ENCODE measurements at places on chromosomes 1 and 21.

DNA sequence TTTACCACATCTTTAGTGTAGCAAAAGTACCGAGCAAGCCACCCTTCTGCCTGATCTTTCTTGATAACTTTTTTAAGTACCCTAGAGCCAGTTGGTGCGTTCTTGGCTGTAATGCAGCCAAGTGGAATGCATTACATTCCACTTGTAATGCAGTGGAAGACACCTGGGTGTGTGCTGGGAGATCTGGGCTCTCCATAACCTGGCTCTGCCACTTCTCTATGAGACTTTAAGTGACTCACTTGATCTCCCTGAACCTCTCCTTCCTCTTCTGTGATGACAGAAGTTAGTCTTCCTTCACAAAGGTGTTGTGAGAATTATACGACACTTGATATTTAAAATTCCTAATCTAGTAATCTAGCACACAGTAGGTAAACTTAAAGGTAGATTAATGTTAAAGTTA lies 35.3 kb upstream of the NFIA start:
- DNase-seq: no peak

GRCh38 chr1:211280910-211281309 lies 21.7 kb downstream of the RCOR3 start:
- DNase-seq: no peak

DNA sequence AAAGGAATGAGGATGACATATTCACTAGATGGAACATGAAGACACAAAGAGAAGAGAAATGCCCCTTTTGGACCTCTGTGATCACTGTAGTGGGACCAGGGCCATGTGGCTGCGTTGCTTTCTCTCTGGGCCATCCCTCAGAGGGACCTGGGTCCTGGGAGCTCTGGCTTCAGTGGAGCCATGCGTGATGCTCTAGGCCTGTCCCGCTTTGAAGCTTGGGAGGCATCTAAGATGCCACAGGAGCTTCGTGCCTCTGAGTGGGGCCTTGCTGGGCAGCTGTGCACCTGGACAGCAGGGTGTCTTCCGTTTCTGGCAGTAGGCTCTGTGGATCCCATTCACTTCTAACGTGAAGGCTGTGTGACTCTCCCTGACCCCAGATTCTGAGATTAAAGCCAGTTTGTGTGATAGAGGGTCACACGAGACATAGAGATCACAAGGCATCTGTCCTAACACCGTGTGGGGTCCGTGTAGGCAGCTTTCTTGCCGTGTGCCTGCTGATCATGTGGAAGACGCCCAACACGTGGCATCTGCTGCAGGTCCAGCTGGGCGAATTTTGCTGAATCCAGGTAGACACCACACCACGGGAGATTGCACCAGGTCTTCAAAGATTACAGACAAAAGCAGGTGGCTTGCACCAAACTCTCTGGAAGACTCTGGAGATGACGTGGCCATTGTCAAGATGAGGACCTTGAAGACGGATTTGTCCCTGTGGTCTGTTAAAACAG lies 17.2 kb upstream of the PRSS38 start:
- no peak for DNase-seq

- no peak for DNase-seq
Observed at GRCh38 chr1:172277275-172277674, 143.2 kb upstream of the C1orf105 start.

DNA sequence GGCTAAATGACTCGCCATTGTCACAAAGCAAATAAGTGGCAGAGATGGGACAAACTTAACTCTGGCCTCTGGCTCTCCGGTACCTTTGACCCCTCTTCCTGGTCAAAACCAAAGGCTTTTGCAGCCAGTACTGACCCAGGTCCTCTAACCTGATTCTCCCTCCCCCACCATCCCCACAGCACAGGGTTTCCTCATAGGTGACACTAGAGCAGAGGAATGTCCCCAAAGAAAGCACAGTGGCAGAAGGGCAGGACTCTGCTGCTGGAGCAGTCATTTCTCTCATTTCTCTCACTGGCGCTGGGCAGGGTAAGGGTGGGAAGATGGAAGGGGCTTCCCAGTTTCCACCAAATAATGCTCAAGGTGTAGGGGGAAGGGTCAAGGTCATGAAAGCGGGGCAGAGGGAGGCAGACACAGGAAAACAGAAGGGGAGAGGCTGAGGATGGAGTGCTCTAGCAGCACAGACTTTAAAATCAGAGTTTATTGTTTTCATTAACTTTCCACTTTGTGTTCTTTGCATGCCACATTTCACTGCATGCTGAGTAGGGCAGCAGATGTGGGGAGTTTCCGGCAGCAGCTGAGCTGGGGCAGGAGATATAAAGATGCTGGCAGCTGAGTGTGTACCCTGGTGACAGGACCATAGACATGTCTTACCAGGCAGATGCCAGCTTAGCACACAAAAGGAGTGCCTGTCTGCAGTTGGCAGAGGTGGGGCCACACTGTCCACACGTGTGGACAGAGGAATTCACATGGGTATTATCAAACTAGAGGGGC lies 80.5 kb downstream of the FAM78B start:
- DNase-seq: no peak

- no peak for DNase-seq
Observed at GRCh38 chr1:163528710-163529348, 207.1 kb downstream of the NUF2 start.

DNA sequence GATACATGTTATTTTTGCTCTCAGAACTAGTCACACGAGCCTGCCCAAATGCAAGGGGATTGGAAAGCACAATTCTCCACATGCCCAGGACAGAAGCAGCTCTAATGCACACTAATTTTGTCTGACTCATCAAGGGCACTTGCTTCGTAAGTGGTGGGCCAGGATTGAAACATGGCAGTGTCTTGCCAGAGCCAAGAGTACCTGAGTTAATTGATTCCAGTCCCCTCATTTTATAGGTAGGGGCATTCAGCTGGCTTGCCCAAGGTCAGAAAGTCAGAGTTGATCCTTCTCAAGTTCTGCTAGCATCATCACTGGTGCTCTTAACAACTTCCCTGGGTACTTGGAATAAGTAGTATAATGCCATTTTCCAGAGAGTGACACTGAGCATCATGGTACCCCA lies 356.1 kb downstream of the ZNF326 start:
- DNase-seq: no peak

DNA sequence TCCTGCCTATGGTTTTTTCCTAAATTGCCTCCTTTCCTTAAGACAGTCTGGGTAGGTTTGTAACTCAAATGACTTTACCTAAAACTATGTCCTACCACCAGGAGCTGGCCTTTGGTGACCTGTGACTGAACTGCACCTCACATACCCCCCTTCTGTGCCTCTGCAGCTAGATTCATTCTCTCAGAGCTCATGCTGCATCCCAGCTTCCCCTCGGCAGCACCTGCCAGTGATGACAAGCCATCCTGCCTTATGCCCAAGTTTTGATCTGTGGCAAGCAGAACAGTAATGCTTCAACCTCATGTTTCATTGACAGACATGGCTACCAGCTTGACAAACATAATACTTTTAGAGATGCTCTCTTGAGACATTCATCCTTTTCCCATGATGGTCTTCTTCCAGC lies 141.9 kb downstream of the TSEN15 start:
- DNase-seq: no peak

GRCh38 chr1:180854456-180854855 lies 58.2 kb upstream of the KIAA1614 start:
- no peak for DNase-seq

GRCh38 chr21:25863031-25863430 lies 128.3 kb downstream of the GABPA start:
- no peak for DNase-seq

- no peak for DNase-seq
Observed at GRCh38 chr1:23591460-23592208, 32.3 kb upstream of the ID3 start.

- DNase-seq: no peak
Observed at GRCh38 chr1:6212193-6212959, 6.5 kb downstream of the RNF207 start.

GRCh38 chr1:235724730-235725129 lies 75.1 kb upstream of the GNG4 start:
- no peak for DNase-seq

DNA sequence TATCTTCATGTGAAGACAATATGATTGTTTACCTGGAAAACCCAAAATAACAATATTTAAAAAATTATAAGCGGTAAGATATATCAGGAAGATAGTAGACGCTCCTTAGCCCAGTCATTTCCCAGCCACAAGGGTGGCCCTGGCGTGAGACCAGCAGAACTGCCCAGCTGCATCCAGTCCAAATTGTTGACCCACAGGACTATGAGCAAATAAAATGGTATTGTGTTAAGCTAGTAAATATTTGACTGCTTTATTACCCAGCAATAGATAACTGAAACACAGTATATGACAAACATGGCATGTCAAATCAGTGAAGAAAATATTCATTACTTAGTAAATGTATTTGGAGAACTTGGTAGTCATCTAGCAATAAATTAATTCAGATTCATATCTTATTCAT lies 294.3 kb upstream of the SPAG17 start:
- no peak for DNase-seq

GRCh38 chr1:48560116-48560515 lies 88.1 kb upstream of the SPATA6 start:
- no peak for DNase-seq

- DNase-seq: no peak
Observed at GRCh38 chr1:44249543-44249942, 36.3 kb downstream of the DMAP1 start.

GRCh38 chr1:40256401-40257084 lies 1.5 kb upstream of the ZMPSTE24 start:
- DNase-seq: no peak

GRCh38 chr1:178931858-178932551 lies 61.1 kb upstream of the ANGPTL1 start:
- no peak for DNase-seq

DNA sequence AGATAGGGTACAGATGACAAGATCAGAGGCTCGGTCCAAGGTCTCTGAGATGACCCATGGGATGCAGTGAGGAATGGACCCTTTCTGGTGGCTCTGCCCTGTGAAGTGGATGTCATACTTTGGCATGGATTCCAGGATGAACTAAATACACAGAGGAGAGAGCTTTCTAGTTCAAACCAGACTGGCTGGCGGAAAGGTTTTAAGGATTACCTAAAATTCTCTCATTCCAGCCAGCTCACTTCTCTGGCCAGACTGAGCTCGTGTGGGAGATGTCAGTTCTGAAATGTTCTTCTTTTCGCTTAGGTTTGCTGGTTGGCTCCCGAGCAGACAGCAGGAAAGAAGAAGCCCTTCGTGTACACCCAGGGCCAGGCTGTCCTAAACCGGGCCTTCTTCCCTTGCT lies 6.2 kb downstream of the RNPEP start:
- no peak for DNase-seq

All from stimulated activated CD4-positive, alpha-beta T cell treated with anti-CD3 and anti-CD28 coated beads, Interleukin-1b, Interleukin-23, amount 100 ng/mL, for 24 hours (primary cell).